ENCODE measurements at places on chromosomes 12 and 14.

DNA sequence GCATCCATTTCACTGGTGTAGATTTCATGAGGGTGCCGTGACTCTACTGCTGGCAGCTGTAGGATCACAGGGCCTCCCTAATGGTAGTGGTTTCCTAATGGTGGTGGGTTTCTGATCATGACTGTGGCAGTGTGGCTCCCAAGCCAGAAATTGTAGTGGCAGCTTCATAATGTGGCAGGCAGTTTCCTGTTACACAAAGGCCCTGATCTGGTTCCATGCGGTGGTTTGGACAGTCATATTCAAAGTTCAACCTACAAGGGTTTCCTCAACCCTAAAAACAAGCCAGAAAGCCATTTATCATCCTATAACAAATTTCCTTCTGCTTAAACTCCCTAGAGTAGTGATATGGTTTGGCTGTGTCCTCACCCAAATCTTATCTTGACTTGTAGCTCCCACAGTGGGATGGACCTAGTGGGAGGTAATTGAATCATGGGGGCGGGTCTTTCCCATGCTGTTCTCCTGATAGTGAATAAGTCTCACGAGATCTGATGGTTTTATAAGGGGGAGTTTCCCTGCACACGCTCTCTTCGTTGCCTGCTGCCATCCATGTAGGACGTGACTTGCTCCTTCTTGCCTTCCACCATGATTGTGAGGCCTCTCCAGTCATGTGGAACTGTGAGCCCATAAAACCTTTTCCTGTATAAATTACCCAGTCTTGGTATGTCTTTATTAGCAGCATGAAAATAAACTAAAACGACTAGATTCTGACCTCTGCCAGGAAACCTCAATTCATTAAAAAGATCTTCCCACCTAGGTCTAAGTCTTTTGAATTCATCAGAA lies 257.1 kb downstream of the EFCAB11 start:
- no peak for DNase-seq

- no peak for DNase-seq
These were observed 25.6 kb upstream of the MED13L start for GRCh38 chr12:116303066-116303465.

- no peak for DNase-seq
These were observed 103.3 kb upstream of the PMCH start for GRCh38 chr12:102300824-102301461.

- DNase-seq = no peak
These were observed 3.5 kb downstream of the RIN3 start for GRCh38 chr14:92516966-92517506.

GRCh38 chr12:131364903-131365820 lies 345.7 kb upstream of the SFSWAP start:
- no peak for DNase-seq

DNA sequence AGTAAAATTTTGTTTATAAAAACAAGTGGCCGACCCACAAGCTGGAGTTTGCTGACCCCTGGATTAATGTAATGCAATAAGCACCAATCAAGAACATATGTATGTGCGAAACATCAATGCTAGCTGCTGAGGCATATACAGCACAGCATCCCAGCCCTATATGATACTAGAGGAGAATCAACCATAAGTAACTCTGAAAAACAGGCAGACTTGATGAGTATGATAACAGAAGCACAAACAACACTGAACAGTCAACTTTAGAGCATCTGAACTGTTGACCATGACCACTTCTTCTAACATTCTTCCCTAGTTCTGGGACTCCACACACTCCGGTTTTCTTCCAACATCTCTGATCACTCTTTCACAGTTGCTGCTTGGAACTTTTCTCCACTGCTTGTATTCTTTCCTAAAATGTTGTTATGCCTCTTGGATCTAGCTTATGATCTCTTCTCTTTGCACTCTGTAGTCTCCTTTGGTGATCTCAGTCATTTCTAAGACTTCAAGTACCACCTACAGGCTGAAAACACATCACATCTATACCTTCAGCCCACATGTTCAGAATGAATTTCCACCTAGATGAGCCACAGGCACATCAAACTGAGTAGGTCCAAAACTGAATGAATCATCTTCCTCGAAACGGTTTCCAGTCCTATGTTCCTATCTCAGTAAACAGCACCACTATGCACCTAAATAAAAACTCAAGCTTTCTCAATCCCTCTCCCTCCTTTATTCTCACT lies 57.2 kb downstream of the STXBP6 start:
- DNase-seq = no peak

- no peak for DNase-seq
These were observed 115.4 kb downstream of the ETV6 start for GRCh38 chr12:11764837-11765236.

DNA sequence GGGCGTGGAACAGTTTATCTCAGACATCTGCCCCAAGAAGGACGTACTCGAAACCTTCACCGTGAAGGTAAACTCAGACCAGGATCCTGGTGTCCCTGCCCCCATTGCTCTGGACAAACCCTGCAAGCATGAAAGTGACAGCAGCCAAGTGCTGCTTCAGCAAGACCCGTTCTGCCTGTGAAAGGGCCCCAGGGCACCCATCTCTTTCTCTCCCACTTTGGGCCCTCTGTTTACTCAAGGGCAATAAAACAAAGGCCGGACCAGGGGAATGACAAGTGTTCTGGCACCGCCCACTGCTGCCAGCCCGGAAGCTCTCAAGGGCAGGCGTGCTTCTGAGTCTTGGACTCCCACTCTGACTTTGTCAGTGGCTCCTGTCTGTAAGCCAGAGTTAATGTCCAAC lies 35.3 kb downstream of the CD9 start:
- DNase-seq = no peak

DNA sequence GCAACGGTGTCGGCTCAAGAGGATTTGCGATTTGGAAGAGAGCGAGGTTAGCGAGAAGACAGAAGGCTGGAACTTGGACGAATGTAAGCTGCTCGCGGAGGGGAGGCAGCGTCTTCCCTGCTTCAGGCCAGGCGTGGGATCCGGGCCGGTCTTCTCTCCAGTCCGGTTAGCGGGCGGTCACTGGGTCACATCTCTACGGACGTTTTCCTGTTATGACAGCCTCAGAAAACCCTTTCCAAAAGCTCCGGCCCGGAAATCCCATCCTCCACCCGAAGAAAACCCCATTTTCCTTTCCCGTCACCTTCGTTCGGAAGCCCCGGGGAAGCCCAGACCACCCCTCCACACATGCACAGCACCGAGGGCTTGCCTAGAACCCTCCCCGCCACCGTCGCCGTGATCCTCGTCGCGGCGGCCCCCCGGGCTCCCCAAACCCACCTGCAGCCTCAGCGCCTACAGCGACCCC lies 268 bp downstream of the NDUFB1 start:
- DNase-seq = no peak

DNA sequence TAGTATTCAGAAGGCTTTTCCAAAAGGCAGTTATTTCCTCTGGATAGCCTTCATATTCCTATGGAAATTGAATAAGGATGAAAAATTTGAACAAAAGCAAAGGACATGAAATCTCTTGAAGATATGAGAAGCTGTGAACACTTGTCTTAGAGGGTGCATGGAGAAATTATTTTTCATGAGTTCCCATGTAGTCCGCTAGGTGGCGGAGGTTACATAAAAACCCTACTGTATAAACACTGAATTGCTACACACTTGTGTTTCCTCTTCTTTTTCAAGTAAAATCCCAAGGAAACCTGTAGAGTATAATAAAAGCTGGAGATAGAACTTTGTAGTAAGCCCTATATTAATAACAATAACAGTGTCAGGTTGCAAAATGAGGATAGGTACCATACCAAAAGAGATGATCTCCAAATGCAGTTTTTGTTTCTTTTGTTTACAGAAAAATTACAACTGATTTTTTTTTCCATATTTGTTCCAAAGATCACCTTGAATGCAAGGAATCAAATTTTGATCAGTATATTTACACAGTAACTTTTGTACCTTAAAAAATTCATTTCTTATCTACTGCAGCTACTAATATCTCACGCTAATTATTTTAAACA lies 37.8 kb upstream of the OR4E1 start:
- DNase-seq = no peak

- no peak for DNase-seq
These were observed 249.9 kb upstream of the FLRT2 start for GRCh38 chr14:85280074-85280473.

DNA sequence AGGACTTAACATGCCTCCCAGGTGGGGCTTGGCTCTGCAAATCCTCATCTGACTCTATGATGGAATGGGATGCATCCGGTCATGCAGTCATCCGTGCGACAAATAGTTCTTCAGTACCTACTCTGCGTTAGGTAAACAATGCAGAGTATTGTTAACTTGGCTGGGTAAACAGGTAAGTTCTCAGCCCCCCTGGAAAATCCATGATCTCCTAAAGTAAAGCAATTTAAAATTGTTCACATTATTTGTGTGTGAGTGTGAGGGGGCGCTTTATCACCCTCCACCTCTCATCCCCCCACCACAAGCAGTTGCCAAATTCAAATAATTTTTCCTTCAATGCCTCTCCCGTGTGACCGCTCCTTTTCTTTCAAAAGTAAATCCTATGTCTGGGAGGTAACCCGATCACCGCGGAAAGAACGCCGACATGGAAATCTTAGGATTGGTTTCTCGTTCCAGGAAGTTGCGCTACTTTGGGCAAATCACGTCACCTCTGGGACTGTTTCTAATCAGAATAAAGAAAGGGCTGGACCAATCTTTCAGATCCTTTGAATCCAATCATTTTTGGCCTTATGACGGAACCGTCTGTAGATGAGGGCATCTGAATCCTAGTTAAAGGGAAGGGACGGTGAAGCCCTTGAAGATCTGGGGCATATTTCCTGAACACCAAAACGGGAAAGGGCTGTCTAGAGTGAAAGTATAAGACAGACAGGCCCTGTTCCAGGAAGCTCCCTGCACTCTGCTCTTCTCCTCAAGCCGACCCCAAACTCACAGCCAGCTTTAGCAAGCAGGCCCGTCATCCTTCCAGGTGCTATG lies 44.0 kb upstream of the SINHCAF start:
- no peak for DNase-seq

DNA sequence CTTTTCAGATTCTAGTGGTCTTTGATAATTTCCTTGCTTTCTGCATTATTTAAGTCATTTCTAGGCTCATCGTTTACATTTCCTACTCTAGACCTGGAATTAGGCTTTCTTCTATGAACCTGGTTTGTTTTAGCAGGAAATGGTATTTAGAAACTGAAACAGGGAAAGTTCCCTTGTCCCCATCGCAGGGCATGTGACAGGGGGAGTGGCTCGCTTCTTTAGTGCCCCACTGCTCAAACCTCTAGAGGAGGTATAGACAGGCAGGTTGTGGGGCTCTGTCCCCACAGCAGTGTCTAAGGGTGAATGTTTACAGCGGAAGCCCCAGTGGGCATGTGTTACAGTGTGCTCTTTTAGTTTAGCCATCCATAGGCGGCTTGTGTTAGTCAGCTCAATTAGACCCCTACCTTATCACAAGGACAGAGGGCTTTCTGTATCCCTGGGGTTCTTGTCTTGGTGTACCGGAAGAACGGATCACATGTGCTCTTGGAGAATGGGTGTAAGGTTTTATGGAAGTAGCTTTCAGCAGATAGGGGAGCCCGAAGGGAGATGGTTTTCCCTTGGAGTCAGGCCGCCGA lies 25.0 kb downstream of the IFT81 start:
- no peak for DNase-seq

- no peak for DNase-seq
These were observed 45.4 kb downstream of the JAG2 start for GRCh38 chr14:105123064-105123665.

DNA sequence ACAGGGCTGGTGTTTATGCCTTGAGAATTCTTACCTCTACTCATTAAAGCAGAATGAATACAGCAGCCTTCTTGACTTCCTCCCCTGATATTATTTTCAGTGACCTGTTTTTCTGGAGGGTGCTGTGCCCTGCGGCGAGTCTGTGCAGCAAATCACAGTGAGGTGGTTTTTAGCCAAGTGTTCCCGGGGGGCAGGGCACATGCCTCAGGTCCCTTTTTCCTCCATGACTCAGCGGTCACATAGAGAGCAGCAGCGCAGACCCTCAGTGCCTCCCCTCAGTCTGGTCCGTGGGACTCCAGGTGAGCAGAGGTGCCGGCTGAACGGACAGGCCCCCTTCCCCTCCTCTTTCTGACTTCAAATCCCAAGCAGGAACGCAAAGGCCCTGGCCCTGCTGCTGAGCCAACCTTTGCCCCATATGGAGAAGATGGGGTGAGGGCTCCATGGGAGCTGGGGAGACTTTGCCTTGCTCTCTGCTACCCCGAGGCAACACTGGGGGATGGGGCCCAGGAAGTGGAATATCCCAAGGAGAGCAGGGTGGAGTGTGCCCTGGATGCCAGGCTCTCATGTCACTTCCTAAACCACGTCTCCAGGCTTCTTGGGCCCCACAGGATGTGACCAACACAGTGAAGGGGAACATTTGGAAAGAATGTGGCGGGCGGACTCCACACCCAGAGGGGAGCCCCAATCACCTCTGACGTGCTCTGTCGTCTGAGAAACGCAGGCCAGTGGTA lies 90.0 kb downstream of the DHRS2 start:
- DNase-seq = no peak

- no peak for DNase-seq
These were observed 49.1 kb downstream of the KCNA1 start for GRCh38 chr12:4958697-4959375.

GRCh38 chr14:104699426-104699748 lies 10.0 kb downstream of the INF2 start:
- no peak for DNase-seq

GRCh38 chr14:96203635-96204034 lies 1.0 kb upstream of the BDKRB2 start:
- no peak for DNase-seq

DNA sequence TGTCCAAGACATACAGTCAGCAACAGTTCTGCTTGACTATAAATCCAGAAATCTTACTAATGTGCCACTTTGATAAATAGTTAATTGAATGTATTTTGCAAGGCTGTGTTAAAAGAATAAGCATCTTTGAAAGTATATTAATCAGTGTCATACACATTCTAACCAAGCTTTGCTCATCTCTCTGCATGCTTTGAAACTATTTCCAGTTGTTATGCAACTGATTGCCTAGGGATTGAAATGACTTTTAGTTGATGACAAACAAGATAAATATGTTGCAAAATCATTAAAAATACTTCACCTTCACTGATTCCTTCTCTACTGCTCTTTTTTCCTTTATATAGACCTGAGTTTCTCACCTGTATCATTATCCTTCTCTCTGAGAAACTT lies 91.3 kb downstream of the AEBP2 start:
- no peak for DNase-seq

- no peak for DNase-seq
These were observed 13.0 kb downstream of the KRT7 start for GRCh38 chr12:52245962-52246569.

DNA sequence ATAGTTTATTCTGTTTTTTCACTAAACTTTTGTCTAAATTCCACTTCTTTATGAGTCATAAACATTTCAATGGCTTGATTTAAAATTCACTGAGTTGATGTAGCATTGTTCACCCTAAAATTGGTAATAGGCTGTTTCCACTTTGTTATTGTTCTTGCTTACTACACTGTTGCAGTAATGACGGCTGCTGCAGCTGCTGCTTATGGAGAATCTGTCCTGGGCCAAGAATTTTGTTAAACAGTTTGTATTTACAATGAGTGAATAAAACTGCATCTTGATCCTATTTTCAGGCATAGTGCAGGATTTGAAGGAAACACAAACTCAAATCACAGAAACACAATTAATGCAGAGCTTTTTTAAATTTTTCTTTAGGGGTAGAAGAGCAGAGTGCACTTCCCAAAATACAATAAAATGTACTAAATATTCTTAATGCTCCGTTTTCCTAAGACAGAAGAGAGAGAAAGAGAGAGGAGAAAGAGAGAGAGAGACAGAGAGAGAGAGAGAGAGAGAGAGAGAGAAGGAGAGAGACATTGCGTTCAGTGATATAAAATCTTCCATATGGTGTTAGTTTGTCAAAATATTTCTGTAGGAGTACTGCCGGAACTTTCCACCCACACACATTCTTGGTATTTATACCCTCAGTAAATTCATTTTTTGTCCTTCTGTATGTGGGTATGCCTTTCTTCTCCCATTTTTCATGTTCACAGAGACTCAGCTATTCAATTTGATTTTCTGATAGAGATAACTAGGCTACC lies 266.4 kb downstream of the LRFN5 start:
- no peak for DNase-seq
